ENCODE measurements at places on chromosomes 16 and 17.

DNA sequence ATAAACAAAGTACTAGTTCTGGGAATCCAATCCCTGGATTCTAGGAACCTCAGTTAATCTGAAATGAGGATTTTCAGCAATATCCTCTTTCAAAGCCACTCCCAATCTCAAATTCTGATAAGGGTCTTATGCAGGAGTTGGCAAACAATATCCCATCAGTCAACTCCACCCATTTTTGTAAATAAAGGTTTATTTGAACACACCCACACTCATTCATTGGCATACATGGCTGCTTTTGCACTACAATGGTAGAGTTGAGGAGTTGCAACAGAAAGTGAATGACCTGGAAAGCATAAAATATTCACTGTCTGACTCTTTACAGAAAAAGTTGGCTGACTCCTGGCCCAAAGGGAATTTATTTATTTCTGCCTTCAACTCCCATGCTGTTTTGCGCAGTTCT is 157.7 kb upstream of the CDH11 start:
- no peak for DNase-seq

- DNase-seq: no peak
These were observed 61.4 kb upstream of the TMC5 start for GRCh38 chr16:19356024-19356952.

- DNase-seq: no peak
These were observed 2.2 kb downstream of the TMEM235 start for GRCh38 chr17:78233678-78234077.

GRCh38 chr17:77375917-77376651 is 235.3 kb downstream of the SEC14L1 start:
- peak; percentile 55 for DNase-seq

- DNase-seq: peak; percentile 81
These were observed 11.9 kb downstream of the PIEZO1 start for GRCh38 chr16:88772871-88773811.

DNA sequence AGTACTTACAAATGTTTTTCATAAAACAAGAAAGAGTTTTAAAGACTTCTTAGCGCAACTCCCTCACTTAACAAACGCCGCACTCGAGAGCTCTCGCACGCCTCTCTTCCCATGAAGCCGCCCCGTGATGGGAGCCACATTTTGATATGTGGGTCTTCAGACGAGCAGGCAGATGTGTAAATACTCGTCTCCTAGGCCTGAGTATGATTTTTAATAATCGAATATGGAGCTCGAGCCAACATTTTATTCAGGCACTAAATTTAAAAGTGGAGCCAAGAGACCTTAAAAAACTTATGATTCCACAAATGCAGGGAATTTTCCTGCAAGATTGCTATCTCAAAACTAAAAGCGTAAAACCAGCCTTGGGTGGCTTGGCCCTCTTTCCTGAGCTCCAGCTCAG is 55.4 kb downstream of the IRX6 start:
- no peak for DNase-seq

DNA sequence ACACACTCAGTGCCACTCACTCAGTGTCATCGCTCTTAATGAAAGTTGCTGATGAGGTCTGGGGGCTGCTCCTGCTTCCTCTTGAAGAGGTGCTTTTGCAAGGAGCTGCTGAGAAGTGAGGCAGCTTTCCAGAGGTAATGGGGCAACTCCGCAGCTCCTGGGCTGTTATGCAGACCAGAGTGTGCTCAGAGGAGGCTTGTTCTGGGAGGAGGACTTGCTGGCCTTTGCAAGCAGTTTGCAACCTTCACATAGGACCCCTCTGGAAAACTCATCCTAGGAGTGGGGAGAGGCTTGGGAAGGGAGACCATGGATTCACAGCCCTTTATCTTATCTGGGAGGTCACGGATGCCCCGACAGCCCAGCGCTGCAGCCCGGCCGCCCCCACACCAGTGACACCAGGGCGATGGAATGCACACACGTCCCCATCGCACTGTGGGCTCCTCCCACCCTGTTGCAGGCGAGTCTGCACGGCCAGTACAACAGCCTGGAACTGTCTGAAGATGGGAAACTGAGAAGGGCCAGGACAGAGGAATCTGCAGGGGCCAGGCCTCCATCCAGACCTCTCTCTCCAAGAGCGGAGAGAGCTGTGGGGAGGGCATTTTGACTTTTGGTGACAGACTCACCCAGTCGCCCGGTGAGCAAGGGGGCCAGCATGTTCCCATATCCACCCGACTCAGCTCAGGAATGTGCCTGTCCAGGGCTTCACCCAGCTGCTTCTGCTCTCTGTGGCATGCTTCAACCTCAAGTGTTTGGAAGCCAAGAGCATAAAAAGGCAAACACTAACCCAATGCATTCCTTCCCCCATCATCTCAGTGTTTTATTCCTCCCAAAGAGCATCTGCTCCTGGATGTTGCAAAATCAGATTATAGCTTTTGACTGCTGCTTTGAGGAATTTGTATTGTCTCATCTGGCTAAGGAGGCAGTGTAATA is 78.6 kb upstream of the ZNF469 start:
- DNase-seq: peak; percentile 71
